ENCODE measurements at places on chromosomes 2 and 18. TPM values are rescaled to one million over a fixed set of nuclear protein-coding genes. Genes with fewer than 3 reads are reported as not detected.

DNA sequence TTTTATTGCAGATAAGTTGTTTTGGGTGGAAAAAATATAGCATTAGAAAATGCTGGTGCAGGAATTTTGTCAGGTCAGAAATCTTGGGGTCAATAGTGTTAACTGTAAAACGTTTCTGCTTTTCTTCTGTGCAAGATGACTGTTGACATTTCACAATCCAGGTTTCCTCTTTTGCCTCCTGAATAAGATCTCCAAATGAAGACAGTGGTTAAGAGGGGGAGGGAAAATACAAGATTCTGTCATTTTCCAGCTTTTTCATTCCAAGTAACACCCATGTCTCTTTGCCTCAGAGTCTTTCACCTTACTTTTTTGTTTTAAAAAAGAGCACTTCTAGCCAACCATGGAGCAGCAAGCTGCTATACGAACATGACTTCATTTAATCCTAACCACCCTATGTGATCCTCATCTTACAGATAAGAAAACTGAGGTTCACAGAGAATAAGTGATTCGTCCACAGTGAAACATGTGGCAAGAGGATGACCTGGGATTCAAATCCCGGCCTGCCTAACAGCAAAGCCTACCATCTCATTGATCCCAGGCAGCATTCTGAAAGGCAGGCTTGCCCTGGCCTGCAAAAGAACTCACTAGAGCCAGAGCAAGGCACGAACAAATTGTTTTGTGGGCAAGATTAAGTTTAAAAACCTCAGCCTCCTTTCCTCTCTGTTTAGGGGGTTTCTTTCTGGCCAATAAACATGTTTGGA lies 3.0 kb downstream of the PLEK start:
- DNase-seq, result no peak

Gene LYPD1
- not detected for total RNA-seq

GRCh38 chr2:65062843-65063825 lies 6.9 kb downstream of the CEP68 start:
- no peak for DNase-seq

Gene INPP5D
- 8.1 TPM for total RNA-seq

DNA sequence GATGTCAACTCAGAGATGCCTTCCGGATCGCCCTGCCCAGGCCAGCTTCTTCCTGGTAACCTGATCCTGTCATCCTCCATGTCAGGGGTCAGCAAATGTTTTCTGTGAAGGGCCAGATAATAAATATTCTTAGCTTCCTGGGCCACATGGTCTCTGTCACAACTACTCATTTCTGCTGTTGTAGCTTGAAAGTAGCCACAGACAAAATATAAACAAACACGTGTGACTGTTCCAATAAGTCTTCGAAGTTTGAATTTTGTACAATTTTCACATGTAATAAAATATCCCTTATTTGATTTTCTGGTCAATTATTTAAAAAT lies 35.8 kb downstream of the ANXA4 start:
- no peak for DNase-seq

GRCh38 chr2:173521450-173522192 lies 166.9 kb downstream of the CDCA7 start:
- no peak for DNase-seq

DNA sequence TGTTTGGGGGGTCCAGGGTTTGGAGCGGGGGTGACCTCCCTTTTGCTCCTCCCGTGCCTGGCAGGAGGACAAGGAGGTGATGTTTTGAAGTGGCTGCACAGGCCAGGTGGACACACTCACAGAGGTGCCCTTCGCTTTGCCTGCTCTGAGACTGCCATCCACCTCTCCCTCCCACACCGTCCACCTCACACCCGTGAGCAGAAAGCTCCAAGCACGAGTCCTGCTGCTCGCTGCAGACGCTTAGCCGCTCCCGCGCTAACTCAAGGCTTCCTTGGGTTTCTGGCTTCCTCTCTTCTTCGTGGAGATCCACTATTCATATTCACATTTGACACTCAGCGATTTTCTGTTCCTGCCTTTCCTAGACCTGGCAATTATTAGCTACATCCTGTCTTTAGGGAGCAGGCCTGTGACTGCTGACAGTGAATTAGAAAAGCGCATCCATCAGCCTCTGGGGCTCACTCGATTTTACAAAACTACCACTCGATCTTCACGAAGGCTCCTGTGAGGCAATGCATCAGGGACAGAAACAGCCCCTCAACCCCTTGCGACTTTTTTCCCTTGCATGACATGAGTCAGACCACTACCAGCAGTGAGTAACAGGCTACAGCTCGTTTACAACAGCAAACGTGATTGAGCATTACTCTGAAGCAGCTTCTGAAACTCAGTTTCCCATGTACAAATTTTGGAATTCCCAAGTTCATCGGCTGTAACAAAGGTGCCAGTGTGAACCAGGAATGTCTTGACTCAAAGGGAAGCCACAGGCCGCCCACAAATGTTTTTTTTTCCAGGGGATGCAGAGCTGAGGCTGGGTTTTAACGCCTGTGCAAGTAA lies 238.7 kb upstream of the SOX11 start:
- no peak for DNase-seq
